Osteoblast (primary cell): ENCODE measurements at places on chromosomes 6 and 20.

DNA sequence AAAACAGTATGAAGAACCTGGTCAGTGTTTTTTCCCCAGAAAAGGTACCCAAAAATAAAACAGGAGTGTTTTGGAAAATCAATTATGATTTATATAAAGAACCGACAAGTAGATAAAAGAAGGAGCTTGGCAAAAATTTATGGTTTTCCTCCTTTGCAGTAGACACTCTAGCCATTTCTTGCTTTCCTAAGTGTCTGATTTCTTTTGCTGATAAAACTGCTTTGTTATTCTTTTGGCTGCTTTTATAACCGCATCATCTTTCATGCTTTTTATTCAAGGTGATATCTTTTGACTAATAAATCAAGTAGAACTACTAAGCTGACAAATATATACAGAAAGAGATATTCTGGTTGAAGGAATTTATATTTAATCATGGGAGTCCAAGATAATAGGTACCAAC lies 16.6 kb downstream of the ATG5 start:
- no peak for DNase-seq

GRCh38 chr6:99348288-99349170 lies 945 bp downstream of the FAXC start:
- DNase-seq, result peak; percentile 49

- DNase-seq, result no peak
Measured at GRCh38 chr6:4932228-4932903, 71.5 kb downstream of the RPP40 start.

DNA sequence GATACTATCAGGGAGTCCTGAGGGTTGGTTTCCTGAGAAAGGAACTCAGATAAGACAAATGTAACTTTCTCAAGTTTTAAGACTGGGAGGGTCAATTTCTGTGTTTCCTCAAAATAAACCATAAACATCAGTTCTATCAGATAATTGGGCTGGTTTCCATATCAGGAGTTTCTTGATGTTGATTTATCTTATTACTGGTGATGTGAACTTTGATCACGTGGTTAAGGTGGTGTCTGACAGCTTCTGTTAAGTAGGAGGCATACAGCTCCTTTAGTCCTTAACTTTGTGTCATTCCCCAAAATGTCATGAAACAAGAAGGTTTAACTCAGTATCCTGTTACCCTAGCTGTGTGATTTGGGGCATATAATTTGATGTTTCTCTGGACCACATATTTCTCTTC lies 145.2 kb downstream of the ZNF217 start:
- DNase-seq, result no peak

GRCh38 chr6:154433477-154434241 lies 76.8 kb downstream of the CNKSR3 start:
- DNase-seq, result peak; percentile 73

GRCh38 chr6:153436351-153436750 lies 305.3 kb upstream of the RGS17 start:
- DNase-seq, result no peak

DNA sequence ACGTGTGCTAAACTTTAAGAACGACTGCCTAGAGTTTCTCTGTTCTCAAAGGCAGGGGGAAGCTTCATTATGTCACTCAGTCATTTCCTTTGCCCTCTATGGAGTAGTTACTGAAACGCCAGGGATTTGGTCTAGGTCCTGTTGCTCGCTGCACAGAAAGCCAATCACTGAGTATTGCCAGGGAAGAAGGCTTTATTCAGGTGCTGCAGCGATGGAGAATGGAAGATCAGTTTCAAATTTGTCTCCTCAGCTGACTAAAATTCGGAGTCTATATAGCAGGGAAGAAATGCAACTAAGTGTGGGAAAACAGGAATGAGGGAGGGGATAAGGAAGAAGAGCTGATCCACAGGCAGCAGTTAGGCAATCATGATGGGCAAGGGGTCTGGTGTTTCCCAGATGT lies 75.8 kb downstream of the QRSL1 start:
- no peak for DNase-seq

DNA sequence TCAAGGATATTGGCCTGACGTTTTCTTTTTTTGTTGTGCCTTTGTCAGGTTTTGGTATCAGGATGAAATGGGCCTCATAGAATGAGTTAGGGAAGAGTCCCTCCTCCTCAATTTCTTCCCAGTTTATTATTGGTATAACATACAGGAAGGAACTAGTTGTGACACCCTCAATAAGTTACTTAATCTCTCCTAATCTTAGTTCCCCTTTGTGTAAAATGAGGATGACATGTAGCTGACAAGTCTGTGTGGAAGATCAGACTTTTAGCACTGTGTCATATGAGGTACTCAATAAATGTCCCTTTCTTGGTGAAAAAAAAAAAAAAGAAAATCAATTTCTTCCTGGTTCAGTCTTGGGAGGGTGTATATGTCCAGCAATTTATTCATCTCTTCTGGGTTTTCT lies 155.8 kb downstream of the PDE7B start:
- DNase-seq, result no peak

DNA sequence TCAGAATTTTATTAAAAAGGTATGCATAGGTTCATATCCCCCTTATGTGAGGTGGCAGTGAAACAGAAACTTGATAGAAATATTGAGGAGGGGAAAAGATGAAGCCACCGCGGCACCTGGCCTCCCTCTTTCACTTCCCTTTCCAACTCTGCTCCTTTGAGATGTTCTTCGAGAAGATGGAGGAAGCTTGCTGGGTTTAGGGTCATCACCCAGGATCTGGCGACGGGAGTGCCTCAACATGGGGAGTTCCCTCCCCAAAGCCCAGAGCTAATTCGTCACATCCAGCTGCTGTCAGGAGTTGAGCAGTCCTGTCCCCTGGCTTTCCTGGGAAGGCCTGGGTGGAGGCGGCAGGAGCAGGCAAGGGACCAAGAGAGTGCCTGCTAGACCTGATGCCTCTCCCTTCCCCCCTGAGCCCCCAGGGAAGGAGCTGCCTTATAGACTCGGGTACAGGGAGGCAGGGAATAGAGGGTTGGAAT lies 29.1 kb downstream of the RREB1 start:
- DNase-seq, result no peak

GRCh38 chr6:33570806-33571636 lies 9.1 kb downstream of the BAK1 start:
- DNase-seq, result peak; percentile 97

DNA sequence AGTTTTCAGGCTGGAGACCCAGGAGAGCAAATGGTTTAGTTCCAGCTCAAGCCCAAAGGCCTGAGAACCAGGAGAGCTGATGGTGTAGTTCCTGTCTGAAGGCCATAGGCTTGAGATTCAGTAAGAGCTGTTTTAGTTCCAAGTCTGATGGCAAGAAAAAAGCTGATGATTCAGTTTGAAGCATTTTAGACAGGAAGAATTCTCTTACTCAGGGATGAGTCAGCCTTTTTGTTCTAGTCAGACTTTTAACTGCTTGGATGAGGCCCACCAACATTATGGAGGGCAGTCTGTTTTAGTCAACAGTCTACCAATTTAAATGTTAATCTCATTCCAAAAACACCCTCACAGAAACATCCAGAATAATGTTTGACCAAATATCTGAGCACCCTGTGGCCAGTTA lies 2.5 kb downstream of the ZSCAN26 start:
- peak; percentile 85 for DNase-seq

DNA sequence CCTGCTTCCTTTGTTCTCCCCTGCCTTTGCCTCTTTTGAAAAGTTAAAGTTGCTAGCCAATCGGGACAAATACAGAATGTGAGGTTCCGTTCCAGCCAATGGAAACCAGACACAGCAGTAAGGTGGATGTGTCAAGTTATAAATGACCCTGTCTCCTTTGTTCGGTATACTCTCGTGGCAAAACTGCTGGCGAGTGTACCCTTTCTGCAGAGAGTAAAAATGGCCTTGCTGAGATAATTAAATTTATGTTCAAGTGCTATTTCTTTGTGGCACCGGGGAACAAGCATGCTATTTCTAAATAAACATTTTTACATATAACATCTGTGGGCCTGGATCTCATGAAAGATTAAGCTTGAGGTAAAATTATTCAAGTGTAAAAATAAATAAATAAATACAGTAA lies 50.2 kb downstream of the RARS2 start:
- no peak for DNase-seq

DNA sequence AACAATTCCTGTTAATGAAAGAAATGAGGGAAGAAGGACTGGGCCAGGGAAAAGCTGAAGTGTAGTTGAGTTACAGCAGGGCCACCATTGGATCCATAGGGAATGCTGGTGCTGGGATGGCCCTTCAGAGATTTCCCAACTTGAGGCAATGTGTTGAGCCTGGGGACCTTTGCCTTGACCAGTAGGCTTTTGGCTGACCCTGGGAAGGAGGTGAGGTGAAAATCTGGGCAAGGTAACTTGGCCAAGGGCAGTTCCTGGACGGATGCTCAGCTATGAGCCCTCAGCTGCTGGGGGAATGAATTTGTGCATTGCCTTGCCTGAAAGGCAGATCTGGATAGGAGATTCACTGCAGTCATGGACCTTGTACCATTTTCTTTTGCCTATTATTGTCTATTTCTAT lies 20.4 kb downstream of the UTRN start:
- no peak for DNase-seq

DNA sequence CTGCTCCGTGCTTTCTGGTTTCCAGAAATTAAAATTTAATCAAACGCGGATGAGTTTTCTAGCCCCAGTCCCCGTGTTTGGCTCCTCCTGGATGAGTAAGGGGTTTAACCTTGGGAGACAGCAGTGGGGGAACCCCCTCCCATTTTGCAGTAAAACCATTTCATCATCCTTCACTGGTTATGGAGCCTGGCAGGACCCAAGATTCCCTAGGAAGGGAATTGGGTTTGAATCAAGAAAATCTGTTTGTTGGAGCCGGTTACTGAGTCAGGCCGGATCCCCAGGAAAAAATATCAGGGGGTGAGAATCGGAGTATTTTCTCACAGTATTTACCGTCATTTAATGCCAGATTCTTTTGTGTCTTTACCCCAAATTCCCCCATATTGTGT lies 754 bp downstream of the YWHAB start:
- DNase-seq, result no peak

GRCh38 chr6:166661327-166662085 lies 34.5 kb upstream of the RPS6KA2 start:
- no peak for DNase-seq

- DNase-seq, result no peak
Measured at GRCh38 chr20:13870170-13870748, 85.4 kb downstream of the NDUFAF5 start.

DNA sequence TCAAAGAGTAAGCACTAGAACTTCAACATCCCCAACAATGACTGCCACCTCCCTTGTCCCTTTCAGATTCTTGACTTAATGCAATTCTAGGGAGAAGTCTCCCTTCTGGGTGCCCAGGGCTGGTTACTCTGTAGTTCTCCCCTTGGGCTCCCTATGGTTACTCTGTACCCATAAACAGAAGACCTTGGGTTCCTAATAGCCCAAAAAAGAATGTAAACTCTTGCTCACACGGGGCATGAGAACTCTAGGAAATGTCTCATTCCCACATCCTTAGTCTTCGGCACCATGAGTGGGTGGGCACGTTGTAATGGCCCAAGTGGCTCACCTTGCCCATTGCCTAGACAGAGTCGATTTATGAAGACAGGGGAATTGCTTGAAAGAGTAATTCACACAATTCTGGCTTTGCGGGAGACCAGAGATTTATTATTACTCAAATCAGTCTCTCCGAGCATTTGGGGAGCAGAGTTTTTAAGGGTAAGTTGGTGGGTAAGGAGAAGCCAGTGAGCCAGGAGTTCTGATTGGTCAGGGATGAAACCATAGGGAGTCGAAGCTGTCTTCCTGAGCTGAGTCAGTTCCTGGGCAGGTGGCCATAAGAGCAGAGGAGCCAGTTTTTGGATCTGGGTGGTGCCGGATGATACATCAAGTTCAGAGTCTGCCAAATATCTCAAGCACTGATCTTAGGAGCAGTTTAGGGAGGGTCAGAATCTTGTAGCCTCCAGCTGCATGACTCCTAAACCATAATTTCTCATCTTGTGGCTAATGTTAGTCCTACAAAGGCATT lies 61.2 kb upstream of the SIRPG start:
- DNase-seq, result no peak

- DNase-seq, result no peak
Measured at GRCh38 chr6:7763881-7764280, 38.0 kb downstream of the BMP6 start.

- no peak for DNase-seq
Measured at GRCh38 chr6:139271056-139271455, 20.7 kb downstream of the TXLNB start.

DNA sequence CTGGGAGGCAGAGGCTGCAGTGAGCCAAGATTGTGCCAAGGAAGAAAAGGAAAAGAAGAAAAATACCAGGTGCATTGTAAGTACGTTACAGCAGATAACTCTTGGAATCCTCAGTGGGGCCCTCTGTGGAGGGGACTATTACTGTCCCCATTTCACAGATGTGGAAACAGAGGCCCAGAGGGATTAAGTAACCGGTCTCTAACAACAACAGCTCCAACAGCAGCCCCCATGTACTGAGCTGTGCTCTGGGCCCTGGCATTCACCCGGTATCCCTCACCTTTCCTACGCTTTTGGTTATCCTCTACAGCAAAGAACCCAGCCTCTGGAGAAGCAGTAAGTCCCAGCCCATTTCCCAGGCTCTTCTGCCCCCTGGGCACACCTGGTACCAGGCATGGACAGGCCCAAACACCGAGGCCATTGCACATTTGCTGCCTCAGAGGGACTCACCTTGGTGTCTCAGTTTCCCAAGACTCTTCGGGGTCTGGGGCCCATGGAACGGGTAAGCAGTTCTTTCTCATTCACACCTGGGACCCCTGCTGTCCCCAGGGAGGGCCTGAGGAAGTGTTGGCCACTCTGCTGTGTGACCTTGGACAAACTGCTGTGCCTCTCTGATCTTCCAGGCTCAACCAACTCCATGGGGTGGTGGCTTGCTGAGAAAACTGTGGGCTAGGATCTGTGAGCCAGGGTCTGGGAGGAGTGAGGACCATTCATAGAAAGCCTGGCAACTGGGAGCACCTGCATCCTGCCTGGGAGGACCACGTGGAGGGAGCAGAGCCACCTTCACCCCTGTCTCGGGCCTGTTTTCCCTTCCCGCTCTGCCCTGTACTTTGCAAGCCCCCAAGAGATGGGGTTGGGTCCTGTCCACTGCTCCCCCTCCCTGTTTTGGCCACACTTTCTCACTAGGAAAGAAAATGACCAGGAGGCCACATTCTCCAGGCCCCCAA lies 59.9 kb downstream of the SNAI1 start:
- peak; percentile 51 for DNase-seq

- DNase-seq, result peak; percentile 62
Measured at GRCh38 chr20:25361287-25361683, 29.4 kb downstream of the ABHD12 start.

- no peak for DNase-seq
Measured at GRCh38 chr6:79864001-79864400, 83.4 kb downstream of the ELOVL4 start.
